ENCODE measurements at places on chromosomes 16 and 17.
A peak's percentile ranks its signal among the peaks of the same experiment; 100 is the strongest.

DNA sequence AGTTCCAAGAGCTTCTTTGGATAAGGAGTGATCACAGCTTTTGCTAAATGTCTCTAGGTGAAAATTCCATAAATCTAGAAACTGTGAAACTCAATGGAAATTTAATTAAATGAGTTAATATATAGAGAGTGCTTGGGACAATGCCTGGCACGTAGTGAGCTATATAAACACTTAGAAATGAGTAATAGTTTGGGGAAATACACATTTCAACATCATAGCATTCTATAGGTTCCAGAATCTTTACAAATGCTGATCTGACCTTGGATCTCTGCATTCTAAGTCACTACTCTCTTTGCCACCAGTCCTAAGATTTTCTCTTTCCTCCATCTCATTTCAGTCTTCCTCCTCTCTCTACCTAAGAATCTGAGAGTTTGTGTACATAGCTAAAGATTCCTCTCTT, 175.6 kb downstream of the SOX9 start:
- peak; percentile 40 for DNase-seq

DNA sequence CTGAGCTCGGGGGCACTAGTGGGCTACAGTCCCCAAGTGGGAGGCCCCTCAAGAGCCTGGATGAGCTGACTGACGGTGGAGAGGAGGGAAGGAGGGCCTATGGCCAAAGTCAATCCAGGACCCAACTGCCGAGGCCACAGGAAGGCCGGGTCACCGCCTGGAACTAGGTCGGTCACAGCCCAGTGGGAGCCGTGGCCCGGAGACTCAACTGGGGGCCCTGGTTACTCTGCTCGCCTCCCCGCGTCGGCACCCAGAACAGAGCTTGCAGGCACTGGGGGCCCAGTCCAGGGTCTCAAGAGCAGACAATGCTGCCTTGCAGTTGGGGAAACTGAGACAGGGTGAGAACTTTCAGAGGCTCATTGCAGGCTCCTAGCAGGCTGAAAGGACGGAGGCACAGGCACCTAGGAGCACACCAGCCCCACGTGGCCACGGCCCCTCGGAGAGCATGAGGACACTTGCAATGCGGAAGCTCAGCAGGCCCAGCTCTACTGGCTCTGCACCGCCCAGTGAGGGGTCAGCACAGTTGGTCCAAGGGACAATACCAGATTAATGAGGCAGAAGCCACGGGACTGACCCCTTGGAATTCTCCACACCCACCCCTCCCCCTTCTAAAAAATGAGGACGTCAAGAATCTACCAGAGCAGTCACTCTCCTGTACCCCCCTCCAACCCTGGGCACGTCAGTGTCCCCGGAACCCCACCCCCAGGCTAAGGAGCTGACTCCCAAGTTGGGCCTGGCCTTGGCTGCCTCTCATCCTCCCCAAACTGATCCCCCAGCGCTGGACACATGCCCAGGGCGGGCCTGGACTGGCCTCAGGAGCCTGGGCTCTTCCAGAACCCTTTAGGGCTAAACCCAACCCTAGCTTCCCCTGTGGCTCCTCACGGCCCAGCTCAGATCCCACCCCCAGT, 2.2 kb downstream of the HS3ST6 start:
- DNase-seq: no peak

DNA sequence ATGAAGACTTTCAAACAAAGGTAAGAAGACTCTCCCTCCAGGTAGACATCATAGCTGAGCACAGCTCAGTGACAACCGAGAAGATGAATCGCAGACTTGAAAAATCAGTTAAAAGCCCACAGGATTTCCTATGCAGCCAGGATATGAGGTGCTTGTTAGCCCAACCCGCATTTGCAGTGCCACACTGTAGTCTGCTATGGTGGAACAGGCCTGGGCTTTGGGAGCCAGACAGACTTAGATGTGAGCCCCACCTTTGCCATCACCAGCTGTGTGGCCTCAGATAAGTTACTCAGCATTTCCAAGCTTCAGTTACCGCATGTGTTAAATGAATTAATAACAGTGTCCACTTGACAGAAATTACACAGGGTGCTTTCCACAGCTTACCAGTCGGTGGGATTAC, 204.4 kb upstream of the HS3ST3A1 start:
- no peak for DNase-seq

- DNase-seq: no peak
These were observed 54.3 kb upstream of the NLRP1 start for GRCh38 chr17:5638596-5638995.

- DNase-seq: peak; percentile 83
These were observed 157.4 kb upstream of the CHMP6 start for GRCh38 chr17:80833952-80834892.

DNA sequence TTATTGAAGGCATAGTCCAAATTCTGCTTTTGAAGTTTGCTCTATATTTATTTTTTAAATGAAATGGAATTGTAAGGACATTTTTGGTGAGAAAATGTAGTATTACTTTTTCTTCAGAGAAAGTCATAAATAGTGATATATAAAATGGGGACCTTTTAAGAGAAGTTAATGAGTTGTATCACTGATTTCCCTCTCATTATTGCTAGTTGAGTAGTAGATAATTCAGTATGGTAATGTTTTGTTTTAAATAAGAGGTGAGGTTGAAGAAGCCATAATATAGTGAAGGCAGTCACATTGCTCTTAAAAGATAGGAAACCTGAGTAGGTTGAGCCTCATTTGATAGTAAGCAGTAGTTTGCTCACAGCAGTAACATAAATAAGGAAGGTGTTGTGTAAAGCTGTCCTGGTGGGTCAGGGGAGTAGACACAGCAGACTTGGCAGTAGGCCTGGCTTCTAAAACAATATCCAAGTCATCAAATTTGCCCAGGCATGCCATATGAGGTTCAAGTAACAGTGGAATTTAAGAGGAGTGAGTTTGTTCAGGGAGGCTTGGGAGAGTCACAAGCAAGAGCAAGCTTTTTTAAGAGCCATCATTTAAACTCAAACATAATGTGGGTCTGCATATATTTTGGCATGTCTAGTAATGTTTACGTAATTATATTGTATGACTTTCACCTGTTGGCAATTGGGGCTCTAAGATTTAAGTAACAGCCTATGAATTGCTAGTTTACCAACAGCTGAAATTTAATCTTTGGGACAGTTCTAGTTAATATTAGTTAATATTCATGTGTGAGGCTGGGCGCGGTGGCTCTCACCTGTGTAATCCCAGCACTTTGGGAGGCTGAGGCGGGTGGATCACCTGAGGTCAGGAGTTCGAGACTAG, 6.5 kb downstream of the NFATC3 start:
- DNase-seq: peak; percentile 36

GRCh38 chr16:50522324-50522723, 25.9 kb upstream of the NKD1 start:
- no peak for DNase-seq

- no peak for DNase-seq
These were observed 26.6 kb downstream of the STH start for GRCh38 chr17:46025510-46026165.

- no peak for DNase-seq
These were observed 460.9 kb downstream of the SLC39A11 start for GRCh38 chr17:72631568-72631948.

DNA sequence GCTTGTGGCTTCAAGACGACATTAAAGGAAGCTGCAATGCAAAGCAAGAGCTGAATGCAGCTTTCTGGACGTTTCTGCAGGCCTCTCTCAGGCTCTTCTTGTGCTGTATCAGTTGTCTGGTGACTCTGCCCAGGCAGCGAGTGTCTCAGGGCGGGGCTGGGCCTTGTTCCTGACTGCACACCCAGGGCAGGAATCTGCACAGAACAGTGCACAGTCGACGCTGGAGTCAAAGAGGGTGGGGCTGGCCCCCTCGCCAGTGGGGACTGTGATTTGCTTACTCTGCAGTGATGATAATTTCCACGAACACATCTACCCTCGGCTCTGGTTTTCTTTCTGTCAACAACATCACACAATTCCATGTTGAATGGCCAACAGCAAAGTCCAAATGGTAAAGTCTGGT, 60.7 kb downstream of the IRF8 start:
- no peak for DNase-seq

- peak; percentile 12 for DNase-seq
These were observed 67.6 kb downstream of the KPNA2 start for GRCh38 chr17:68103148-68103547.

DNA sequence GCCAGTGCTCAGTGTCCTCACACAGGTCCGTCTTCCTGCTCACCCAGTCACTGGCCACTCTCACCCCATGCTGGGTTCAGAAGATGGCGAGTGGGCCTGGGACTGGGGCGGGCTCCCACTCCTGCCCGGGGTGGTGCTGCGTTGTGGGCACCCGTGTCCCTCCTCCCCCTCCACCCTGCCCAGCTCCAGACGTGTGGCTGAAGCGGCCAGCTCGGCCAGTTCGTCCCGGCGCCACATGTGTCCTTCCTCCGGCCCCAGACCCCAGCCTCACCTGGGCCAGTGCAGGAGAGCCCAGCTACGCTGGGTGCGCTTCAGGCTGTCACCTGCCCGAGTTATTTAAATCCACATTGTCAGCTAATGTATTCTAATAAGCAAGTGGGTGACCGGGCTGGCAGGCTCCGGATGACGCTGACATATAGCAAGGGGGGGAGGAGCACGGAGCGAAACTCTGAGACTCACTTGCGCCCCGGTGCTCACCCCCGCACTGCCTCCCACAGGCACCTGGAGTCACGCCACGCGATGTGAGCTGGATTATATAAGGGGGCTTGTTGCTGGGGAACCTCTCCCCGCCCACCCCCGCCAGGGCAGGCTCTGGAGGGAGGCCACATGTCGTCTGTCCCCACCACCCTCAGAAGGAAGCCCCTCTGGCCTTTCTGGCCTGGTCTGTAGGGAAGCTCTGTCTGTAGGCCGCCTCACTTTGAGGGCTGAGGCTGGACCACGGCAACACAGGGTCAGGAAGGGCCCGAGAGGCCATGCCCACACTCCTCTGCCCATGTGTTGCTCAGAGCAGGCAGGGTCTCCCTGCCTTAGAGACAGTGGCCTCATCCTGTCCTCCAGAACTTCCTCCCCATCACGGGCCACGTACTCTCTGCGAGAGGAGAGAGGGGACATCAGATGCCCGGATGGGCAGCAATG, 7.1 kb upstream of the BAIAP2 start:
- DNase-seq: no peak

- peak; percentile 79 for DNase-seq
These were observed 8.8 kb downstream of the JUP start for GRCh38 chr17:41777574-41778188.

- DNase-seq: no peak
These were observed 76.0 kb downstream of the IRX3 start for GRCh38 chr16:54210452-54211125.

GRCh38 chr16:79195938-79196337, 404.6 kb downstream of the MAF start:
- DNase-seq: no peak

- no peak for DNase-seq
These were observed 4.3 kb downstream of the UBE2Z start for GRCh38 chr17:48912476-48912875.

Measured in fibroblast of skin of right biceps (primary cell).